ENCODE measurements at places on chromosomes 6 and 20. TPM values are rescaled to one million over a fixed set of nuclear protein-coding genes. Genes with fewer than 3 reads are reported as not detected.

DNA sequence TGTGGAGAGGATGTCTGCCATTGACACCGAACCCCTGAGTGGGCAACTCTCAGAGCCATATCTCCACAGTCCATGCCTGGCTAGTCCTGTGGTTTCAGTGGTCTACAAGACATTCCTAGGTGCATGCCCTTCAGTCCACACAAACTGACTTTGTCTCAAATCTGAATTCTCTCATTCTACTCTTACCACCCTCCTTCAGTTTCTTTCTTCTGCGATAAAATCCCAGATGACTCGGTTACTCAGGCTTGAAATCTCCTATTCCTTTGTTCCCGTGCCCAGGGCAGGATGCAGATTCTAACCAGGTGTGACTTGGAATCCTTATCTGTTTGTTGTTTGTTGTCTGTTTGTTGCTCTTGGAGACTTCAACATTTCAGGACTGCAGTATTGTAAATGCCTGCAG, 9.3 kb downstream of the CDS2 start:
- no peak overlapping the region for H3K27ac ChIP-seq
- no peak overlapping the region for H3K4me3 ChIP-seq
- no peaks in the 10 kb centered on the region for H3K27me3 ChIP-seq
- H3K36me3 ChIP-seq, result no peaks in the 10 kb centered on the region
- peaks cover 65% of the 10 kb centered on the region for H3K4me1 ChIP-seq
- DNase-seq, result no peak

GRCh38 chr6:137874204-137875057, 7.4 kb downstream of the TNFAIP3 start:
- H3K27me3 ChIP-seq, result no peaks in the 10 kb centered on the region
- DNase-seq, result no peak
- no peaks in the 10 kb centered on the region for H3K4me1 ChIP-seq
- H3K36me3 ChIP-seq, result peaks cover 54% of the 10 kb centered on the region

- H3K27ac ChIP-seq, result no peak overlapping the region
- H3K4me1 ChIP-seq, result no peaks in the 10 kb centered on the region
- peaks cover 62% of the 10 kb centered on the region for H3K36me3 ChIP-seq
- no peak for DNase-seq
These were observed 27.1 kb downstream of the NAPB start for GRCh38 chr20:23393996-23394775.

- no peak for DNase-seq
- no peak overlapping the region for H3K4me3 ChIP-seq
- H3K4me1 ChIP-seq, result no peaks in the 10 kb centered on the region
- H3K27me3 ChIP-seq, result no peaks in the 10 kb centered on the region
- no peak overlapping the region for H3K27ac ChIP-seq
These were observed 404.3 kb downstream of the CDH26 start for GRCh38 chr20:60362531-60362930.

The CST4 gene
- not detected for total RNA-seq

The IPCEF1 gene
- 0.63 TPM for total RNA-seq

The SIRPA gene
- 45.3 TPM for total RNA-seq
